Suppressor macrophage treated with lipopolysaccharide for 1 hour (primary cell): ENCODE measurements at places on chromosomes 5 and 9.

DNA sequence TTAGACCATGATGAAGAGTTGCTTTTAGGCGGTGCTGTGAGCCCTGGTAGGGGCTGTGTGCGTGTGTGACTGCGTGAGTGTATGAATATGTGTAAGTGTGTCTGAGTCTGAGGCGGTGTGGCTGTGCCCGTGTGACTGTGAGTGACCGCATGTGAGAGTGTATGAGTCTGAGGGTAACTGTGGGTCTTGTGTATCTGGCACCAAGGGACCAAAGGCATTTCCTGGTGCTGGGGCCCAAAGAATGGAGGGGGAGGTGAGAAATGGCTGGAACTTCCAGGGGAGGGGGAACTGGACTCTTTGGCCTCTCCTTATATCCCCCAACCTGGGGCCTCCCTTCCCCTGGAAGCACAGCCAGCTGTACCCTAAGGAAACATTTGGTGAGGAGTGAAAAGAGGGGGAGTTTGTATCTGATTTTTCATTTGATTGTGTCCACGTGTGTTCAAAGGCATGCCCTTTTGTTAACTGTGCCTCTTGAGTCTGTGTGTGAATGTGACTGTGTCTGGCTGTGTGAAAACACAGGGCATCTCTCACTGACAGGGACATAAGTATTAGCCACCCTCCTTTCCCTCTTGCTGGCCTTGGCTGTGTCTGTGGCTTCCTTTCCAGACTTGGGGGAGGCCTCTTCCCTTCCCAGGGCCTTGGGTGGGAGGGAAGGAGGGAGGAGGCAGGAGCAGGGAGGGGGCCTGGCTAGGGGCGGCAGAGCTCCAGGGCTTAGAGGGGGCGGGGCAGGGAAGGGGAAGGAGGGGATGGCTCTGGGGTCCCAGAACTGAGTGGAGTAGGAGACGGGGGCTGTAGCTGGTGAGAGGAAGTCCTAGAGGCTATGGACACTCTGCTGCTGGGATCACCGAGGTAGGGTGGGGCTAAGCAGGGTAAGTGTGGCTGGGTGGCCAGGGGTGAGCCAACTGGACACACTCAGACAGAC is 1.4 kb downstream of the IL11RA start:
- no peak for DNase-seq

DNA sequence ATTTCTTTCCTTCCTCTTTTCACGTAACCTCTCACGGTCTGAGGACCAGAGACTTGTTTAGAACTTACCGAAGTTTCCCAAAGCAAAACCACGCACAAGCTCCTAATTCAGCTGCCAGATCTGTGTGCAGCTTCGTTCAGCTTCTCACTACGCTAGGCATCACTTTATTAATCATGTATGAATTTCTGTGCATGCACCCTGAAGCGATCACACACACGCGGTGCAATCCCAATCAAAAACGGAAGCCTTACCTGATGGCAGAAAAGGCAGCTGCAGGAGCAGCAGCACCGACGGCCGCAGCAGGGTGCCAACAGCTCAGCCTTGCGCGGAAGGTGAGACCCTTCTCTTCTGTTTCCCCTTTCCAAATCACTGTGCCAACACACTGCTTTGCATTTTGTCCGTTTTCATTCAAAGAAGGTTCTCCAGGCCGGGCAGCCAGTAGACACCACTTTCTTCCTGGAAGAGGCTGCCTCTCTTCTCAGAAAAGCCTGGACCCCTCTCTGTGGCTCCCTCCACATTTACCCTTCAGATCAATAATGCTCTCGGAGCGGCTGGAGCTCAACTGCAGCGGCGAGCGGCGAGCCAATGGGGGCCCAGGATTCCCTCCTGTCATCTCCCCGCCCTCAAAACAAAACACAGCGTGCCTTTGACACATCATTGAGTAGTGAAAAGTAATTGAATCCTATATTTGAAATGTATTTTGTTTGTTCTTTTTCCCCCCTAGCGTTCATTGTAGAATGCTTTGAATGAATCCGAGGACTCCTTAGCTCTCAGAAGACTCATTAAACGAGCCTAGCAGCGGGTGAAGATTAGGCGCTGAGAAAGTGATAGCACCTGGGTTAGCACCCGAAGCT is at the start of gene CDH12:
Gene CDH12, minus strand, starts transcription at position 538 of the 854 bp plus-strand sequence.
- DNase-seq, result no peak

GRCh38 chr9:90025816-90026215 is 421.0 kb downstream of the GADD45G start:
- DNase-seq, result peak; percentile 34

GRCh38 chr5:145937432-145938250 is 1.3 kb downstream of the SH3RF2 start:
- no peak for DNase-seq

DNA sequence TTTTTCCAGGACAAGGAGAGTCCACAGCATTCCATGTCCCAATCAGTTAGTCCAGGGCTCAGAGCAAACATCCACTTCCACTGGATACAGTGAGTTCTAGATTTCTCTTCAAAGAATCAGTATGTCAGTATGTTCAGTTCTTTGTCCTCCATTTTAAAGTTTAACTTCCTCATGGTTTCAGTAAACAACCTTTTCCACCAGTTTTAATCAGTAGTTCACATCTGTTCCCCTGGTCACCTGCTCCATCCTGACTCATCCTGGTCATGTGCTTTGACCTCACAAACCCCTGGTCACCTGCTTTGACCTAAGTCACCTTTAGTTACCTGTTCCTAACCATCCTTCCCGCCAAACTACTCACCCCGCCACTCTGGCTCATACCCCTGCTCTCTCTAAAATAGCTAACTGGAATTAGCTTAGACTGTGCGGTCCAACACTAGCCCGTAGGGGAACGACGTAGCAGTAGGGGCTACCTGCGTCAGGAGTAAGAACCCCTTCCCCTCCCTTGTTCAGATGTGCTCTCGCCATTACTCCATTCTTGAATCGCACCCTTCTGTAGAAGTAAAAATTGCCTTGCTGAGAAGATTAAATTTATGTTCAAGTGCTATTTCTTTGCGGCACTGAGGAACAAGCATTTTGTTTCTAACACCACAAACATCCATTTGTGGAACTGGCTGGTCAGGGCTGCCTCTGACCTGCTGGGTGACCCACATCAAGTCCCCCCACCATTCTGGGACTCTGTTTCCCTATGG is 5.5 kb downstream of the ENG start:
- DNase-seq, result no peak

GRCh38 chr9:107755246-107755645 is 265.7 kb upstream of the KLF4 start:
- DNase-seq, result peak; percentile 63

DNA sequence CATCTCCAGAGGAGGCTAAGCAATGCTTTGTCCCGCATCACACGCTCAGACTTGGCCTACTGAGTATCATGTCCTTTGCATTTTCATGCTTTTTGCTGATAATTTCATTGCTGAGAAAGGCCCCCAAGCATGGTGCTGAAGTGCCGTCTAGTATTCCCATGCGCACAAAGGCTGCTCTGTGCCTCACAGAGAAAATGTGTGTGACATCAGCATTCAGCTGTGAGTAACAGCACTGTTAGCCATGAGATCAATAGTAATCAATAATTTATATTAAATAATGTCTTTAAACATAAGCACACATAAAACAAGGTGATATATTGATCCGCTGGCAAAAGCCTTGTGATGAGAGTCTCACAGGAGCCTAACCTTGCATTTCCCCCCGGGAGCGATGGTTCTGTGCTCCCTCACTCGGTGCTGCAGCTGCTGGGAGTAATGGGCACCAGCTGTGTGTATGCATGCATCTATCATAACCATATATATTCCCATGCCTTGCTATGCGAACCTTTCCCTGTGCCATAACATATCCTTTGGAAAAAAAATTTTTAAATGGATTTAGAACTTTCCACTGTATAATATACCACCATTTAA is 50.4 kb upstream of the RNF130 start:
- DNase-seq, result no peak

GRCh38 chr9:136799079-136799853 is 3.1 kb downstream of the CCDC183 start:
- no peak for DNase-seq
